ENCODE measurements at places on chromosomes 5 and 9.
A peak's percentile ranks its signal among the peaks of the same experiment; 100 is the strongest.

DNA sequence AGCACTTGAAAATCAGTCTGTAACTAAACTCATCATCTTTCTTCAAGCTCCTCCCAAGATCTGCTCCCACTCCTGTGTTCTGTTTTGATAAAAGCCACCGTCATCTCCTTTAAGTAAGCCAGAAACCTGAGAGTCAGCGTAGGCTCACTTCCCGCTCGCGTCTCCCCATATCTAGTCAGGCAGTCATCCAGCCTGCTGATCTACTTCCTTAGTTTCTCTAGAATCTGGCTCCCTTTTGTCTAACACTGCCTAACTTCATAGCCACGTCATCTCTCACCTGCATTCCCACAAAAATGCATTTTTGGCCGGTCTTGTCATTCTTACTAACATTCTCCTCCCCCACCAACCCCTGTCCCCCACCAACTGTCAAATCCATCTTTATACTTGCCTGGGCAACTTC is 3.0 kb upstream of the TJP2 start:
- no peak for DNase-seq

DNA sequence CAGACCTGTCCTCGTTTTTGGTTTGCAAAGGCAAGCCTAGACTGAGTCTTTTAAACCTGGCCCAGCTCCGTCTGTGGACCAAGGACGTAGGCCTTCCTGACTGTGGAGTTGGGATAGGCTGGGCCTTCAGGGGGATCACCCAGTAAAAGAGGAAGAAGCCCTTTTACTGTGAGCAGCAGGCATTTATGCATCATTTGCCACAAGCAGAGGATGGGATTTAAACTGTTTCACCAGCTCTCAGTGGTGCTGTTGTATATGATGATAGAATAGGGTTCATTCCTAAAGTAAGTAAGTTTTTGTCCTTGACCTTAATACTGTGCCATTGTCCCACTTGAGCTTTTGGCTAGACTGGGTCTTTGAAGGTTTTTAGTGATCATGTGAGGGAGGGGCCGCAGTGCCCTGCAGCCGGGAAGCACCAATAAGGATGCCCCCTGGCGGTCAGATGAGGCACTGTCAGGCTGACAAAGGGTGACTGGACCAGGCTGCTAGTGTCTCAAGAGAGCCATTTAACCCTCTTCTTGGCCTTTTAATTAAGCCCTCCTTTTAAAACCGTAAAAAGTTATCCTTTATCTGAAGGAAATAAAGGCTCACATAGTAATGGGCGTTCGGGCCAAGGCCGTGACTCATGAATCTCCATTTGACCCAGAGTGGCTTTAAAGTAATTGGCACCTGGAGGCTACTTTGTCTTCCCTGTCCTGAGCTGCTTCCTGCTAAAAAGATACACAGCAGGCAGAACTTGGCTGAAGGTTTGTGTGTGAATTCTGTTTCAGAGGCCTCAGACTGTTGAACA is 74.0 kb downstream of the UBAP1 start:
- DNase-seq, result peak; percentile 71

GRCh38 chr5:118146824-118147223 is 841.5 kb downstream of the DTWD2 start:
- DNase-seq, result no peak

GRCh38 chr5:141942185-141942857 is 15.7 kb downstream of the PCDH12 start:
- no peak for DNase-seq

Data from activated CD8-positive, alpha-beta memory T cell treated with anti-CD3 and anti-CD28 coated beads, Interleukin-2, amount 50 U/mL, for 4 hours (primary cell).